ENCODE measurements at places on chromosomes 5 and 9.

DNA sequence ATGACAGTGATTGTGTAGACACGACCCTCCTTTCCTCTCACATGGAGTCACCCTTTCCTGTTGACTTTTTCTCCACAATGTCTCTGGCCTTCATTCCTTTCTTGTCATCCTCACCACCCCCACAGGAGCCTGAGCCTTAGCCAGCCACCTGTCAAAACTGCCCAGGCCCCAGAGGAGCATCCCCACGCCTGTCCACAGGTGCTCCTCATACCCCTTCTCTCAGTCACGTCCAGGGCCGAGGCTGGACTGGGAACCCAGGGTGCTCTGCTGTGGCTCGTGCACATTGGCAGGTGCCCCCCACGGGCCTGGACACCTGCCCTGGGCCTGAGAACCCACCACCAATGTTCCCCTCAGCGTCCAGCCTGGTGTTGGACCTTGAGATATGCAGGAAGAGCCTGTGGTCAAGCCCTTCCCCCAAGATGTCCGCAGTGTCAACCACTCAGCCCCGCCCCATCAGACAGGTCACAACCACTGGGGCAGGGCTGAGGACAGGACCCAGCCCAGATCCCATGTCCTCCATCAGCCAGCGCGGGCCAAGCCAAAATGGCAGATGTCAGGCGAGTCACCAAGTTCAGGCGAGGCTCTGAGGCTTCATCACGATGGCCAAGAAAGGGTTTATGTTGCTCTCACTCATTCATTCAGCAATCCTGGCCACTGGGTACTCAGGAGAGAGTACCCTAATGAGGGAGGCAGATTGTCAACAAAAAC lies 65.8 kb upstream of the STXBP1 start:
- peaks cover 29% of the 10 kb centered on the region for H3K4me1 ChIP-seq
- H3K36me3 ChIP-seq, result peaks cover 10% of the 10 kb centered on the region
- no peak overlapping the region for H3K27ac ChIP-seq
- no peak for DNase-seq
- peaks cover 2% of the 10 kb centered on the region for H3K27me3 ChIP-seq
- no peak overlapping the region for H3K4me3 ChIP-seq

- H3K27me3 ChIP-seq, result no peaks in the 10 kb centered on the region
- no peaks in the 10 kb centered on the region for H3K36me3 ChIP-seq
- DNase-seq, result no peak
- H3K27ac ChIP-seq, result no peak overlapping the region
- no peak overlapping the region for H3K4me3 ChIP-seq
- no peaks in the 10 kb centered on the region for H3K4me1 ChIP-seq
Observed at GRCh38 chr5:98464737-98465330, 308.6 kb upstream of the RGMB start.

- DNase-seq, result no peak
- H3K36me3 ChIP-seq, result no peaks in the 10 kb centered on the region
- H3K27ac ChIP-seq, result no peak overlapping the region
- H3K4me1 ChIP-seq, result no peaks in the 10 kb centered on the region
- no peaks in the 10 kb centered on the region for H3K27me3 ChIP-seq
Observed at GRCh38 chr9:76812591-76812990, 48.4 kb downstream of the PCA3 start.

GRCh38 chr9:113502427-113503034 lies 39.0 kb downstream of the RGS3 start:
- H3K27me3 ChIP-seq, result no peaks in the 10 kb centered on the region
- H3K4me1 ChIP-seq, result peaks cover 7% of the 10 kb centered on the region
- H3K36me3 ChIP-seq, result no peaks in the 10 kb centered on the region

GRCh38 chr9:96460470-96460869 lies 10.5 kb downstream of the HABP4 start:
- H3K27me3 ChIP-seq, result no peaks in the 10 kb centered on the region
- no peak overlapping the region for H3K4me3 ChIP-seq
- H3K4me1 ChIP-seq, result peaks cover 9% of the 10 kb centered on the region
- H3K36me3 ChIP-seq, result peaks cover 17% of the 10 kb centered on the region
- H3K27ac ChIP-seq, result no peak overlapping the region

- H3K27me3 ChIP-seq, result peaks cover 2% of the 10 kb centered on the region
- no peak overlapping the region for H3K4me3 ChIP-seq
- DNase-seq, result no peak
- H3K36me3 ChIP-seq, result peaks cover 3% of the 10 kb centered on the region
Observed at GRCh38 chr9:6405371-6405770, 7.6 kb upstream of the UHRF2 start.

GRCh38 chr5:2300421-2300820 lies 417.7 kb upstream of the IRX4 start:
- H3K4me3 ChIP-seq, result no peak overlapping the region
- no peaks in the 10 kb centered on the region for H3K36me3 ChIP-seq
- no peak for DNase-seq

GRCh38 chr5:56460681-56461191 lies 227.6 kb upstream of the ANKRD55 start:
- H3K36me3 ChIP-seq, result no peaks in the 10 kb centered on the region
- no peak overlapping the region for H3K4me3 ChIP-seq

DNA sequence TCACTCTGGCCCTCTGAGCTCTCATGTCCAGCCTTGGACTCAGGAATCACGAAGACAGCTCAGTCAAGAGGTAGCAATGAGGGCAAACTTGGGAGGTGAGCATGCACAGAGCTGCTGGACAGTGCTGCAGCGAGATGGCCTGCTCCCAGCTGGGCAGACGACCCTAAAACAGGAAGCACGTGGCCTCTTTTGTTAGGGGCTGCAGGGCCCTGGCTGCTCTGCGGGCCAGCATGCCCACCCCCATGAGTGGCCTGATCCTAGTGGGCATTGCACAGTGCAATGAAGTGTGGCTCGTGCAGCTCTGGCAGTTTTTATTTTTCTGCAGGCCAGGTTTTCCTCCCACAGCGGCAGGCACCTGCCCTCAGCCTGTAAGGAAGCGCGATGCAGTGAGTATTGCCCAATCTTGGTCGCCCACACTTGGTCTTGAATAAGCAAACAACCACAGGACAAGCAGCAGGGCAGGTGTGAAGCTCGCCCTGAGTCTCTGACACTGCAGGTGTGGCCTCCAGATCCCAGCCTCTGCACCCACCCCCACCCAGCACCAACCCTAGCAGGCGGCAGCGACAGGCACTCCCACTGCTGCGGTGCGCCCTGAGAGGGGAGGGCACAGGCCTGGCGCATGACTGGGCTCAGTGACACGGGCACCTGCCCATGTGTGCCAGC lies 60.8 kb downstream of the SEMA4D start:
- peak overlapping the region; percentile 80 for H3K27ac ChIP-seq
- no peaks in the 10 kb centered on the region for H3K27me3 ChIP-seq

DNA sequence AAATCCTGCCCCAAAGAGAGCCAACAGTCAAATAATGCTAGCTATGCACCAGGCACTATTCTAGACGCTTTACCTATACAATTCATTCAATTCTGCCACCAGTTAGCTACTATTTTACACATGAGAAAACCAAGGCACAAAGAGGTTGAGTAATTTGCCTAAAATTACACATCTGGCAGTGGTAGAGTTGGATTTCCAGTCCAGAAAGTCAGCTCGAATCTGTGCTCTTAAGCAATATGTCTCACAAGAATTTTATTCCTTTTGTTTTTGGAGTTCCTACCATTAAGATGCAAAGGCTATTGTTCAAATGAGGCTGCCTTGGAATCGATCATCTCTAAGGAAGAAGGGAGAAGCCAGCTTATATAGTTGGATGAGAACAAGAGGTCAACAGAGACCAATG lies 256.9 kb upstream of the RASA1 start:
- H3K36me3 ChIP-seq, result no peaks in the 10 kb centered on the region
- H3K4me3 ChIP-seq, result no peak overlapping the region
- H3K4me1 ChIP-seq, result no peaks in the 10 kb centered on the region
- H3K27me3 ChIP-seq, result peaks cover 16% of the 10 kb centered on the region
- H3K27ac ChIP-seq, result no peak overlapping the region

GRCh38 chr9:125659201-125659840 lies 47.7 kb downstream of the MAPKAP1 start:
- H3K4me3 ChIP-seq, result no peak overlapping the region
- H3K4me1 ChIP-seq, result peaks cover 14% of the 10 kb centered on the region
- no peak overlapping the region for H3K27ac ChIP-seq
- H3K36me3 ChIP-seq, result peaks cover 14% of the 10 kb centered on the region
- H3K27me3 ChIP-seq, result no peaks in the 10 kb centered on the region

DNA sequence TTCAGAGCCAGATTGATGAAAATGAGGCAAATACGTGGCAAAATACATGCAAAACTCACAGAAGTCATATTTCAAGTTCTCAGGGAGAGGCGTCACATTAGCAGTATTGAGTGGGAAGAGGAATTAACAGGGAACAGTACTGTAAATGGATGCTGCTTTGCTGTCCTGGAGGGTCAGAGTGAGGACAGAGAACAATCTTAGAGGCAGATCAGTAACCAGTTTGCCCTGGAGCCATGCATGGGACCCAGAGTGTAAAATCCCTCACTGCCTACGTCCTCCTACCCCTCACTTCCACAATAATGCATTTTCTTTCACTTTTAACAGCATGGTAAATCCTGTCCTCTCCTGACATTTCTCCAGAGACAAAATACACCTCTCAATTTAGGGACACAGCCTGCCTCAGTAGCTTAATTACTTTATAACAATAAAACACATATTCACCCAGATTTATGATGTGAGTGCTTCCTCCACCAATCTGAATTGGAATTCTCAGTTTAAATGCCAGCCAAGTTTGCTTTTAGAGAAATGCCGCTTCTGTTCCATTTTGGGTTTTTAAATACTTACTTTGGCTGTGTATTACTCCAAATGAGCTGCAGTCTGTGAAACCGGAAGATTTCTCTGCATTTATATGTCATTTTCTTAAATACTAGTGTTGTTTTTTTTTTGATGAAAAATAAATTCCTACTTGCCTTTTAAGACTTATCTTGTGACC lies 70.0 kb downstream of the LMNB1 start:
- no peaks in the 10 kb centered on the region for H3K27me3 ChIP-seq
- H3K36me3 ChIP-seq, result no peaks in the 10 kb centered on the region
- H3K4me3 ChIP-seq, result no peak overlapping the region
- no peak overlapping the region for H3K27ac ChIP-seq
- DNase-seq, result no peak

Measured in activated T-helper 1 cell treated with anti-CD3 and anti-CD28 coated beads, Interleukin-12 subunit alpha, Interleukin-12 subunit beta, Interleukin-2, Interleukin-4 antibody, amounts not matched to agents 30 ng/mL and 10 ng/mL and 1 ng/mL, durations not matched to agents 14 hours and 24 hours and 36 hours (primary cell).